ENCODE measurements at places on chromosomes 11 and 22. TPM values are rescaled to one million over a fixed set of nuclear protein-coding genes. Genes with fewer than 3 reads are reported as not detected.

DNA sequence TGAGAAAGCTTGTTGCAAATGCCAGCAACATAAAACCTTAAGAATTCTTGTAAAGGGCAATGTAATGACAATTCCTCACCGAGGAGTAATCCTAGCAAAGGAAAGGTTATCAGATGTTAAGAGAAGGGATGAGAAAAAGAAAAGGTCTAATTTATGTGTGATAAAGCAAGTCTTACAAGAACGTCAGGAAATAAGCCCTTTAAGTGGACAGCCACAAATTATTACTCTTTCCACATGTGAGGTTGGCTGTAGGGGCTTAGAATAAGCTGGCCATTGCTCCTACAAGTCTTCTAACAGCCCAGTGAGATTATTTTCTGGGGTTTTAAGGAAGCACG is 9.3 kb downstream of the LAYN start:
- DNase-seq = no peak

GRCh38 chr11:36201411-36201810 is 87.8 kb downstream of the COMMD9 start:
- no peak for DNase-seq

GRCh38 chr22:47197773-47198500 is 435.5 kb downstream of the TBC1D22A start:
- DNase-seq = no peak

DNA sequence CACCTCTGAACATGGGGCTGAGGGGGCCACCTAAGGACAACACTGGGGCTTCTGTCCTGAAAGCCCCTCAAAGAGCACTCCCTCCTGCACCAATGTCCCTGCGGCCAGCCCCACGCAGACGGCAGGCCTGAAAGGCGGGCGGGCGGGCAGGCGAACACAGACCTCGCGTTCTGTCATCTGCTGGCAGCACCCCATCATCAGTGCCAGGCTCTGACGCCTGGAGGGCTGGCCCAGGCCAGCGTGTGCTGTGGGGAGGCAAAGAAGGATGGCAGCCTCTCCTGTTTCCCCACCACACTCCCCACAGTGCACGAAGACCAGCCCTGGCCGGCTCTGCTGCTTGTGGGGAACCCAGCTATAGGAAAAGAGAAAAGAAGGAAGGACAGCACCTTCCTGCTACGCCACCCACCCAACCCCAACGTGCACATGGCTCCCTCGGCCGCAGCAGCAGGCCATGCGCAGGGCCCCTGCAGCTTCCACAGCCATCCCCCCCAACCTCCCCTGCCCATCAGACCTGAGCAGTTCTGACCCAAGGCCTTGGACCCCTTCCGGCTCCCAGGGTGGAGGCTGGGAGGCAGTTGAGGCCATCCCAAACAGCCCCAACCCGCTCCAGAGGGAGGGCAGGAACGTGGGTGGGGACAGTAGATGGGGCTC is 3.5 kb downstream of the SBF1 start:
- DNase-seq = no peak

GRCh38 chr11:57873196-57873911 is 111.8 kb downstream of the CTNND1 start:
- DNase-seq = no peak

GRCh38 chr11:6419009-6419631 is at the start of gene APBB1:
TSS of gene APBB1 (minus strand) at chr11:6419094. CDS start at chr11:6411347, 7,747 bp downstream.
- peak; percentile 67 for DNase-seq

DNA sequence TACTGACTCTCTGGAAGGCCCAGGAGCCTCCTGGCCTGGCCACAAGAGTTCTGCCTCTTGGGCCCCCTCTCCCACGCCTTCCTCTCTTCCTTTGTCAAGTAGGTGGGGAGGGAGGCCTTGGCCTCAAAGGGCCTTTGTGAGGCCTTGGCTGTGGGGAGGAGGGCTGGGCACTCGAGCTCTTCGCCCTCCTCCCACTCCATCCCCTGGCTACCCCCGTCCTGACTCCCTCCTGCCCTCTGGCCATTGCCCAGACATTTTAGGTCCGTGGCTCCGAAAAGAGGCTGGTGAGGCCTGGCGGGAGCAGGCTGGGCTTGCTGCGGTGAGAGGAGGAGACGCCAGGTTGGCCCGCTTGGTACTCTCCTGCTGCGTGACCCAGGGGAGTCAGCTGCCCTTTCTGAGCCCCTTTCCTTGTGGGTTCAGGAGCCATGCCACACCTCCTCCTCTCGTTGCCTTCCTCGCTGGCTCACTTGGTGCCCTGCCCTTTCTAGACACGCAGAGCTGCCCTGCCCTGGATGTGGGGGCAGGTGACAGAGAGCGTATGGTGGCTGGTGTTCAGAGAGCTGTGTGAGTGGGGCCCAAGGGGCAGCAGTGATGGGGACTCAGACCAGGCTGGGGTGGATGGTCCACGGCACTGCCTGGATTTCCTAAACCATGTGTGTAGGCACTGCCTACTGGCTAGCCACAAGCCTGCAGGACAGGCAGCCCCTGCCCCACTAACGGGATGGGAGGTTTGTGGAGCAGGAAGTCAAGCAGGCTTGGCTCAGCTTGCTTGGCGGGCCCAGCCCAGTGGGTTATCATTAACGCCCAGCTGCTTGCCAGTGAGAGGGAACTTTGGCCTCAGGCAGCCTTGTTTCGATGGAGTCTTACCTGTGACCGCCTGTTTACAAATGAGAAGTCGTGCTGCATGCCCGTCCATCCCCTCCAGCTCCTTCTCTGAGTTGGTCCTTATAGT is 15.8 kb upstream of the OMP start:
- no peak for DNase-seq

GRCh38 chr11:85076535-85077330 is 550.4 kb downstream of the DLG2 start:
- no peak for DNase-seq

DNA sequence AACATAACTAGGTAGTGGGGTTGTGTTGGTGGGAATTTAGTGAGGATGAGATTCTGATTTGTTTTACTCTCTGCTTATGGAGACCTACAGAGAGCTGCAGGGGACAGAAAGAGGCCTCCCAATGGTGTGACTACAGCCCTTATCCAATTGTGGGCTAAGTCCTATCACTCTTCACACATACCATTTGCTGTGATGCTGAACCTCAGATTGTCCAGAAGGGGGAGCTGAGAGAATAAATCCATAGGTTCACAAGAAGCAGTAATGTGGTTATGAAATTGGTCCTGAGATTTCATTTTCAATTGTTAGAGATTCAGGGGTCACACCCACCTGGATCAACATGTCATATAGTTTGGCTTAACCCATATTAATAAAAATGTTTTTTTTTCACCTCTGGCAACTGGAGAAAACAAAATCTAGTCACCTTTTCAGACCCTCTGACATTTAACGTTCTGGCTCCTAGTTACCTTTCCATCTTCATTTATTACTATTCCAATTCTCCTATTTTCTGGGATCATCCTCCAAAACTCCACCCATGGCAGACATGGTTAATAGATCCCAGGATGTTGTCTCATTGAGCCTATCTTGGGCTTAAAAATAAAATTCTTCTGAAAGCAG is 53.3 kb upstream of the PTPN5 start:
- no peak for DNase-seq

DNA sequence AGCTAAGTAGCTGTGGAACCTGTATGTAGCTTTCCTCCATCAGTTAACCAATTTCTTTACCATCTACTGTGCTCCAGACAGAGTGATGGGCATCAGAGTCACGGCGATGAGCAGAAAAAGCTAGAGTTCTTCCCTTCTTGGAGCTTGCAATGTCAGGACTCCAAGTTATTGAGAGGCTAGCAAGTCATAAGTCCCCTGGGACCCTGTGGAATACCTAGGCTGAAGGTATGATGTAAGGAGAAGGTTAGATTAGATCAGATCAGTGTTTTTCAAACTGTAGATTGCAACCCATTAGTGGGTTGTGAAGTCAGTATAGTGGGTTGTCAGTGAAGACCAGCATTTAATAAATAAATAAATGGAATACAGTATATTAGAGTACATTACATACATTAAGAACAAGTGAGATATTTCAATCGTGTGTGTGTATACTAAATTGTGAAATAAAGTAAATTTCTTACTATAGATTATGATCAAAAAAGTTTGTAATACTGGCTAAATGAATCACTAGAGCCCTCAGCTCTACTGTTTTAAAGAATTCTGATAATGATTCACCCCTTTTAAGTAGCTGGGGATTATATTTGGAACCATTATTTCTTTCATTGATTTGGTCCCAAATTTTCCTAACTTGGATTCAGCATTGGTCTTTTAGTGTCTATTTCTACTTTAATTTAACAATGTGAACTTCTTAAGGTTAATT is 52.3 kb downstream of the RASSF10 start:
- DNase-seq = no peak

GRCh38 chr11:7657306-7658025 is 15.8 kb downstream of the CYB5R2 start:
- no peak for DNase-seq

DNA sequence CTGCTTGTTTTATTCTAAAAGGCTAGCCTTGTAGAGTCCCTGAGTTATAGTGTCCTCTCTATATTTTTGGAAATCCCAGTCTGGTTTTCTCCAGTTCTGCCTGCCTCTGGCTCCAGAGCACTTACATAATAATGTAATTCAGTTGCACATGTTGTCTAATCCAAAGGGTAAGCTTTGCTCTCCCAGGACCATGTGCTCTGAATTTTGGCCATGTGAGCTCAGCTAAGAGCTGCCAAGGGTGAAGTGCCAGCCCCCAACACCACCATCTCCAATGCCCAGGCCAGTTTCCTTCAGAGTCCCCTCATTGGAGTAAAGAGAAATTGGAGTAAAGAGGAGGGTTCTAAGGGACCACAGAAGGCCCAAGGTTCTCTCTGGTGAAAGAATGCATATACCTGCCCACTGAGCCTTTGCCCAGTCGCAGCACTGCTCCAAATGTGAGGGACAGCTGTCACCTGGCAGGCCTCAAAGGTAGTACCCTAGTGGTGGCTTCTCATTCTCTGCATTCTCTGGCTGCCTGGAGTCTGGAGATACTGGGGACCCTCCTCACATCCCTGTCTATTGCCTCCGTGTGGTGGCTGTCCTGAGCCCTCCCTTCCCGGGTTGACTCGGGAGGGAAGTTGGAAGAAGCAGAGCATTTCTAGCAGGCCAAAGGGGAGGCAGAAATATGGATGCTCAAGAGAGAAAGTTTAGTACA is 4.9 kb downstream of the CRY2 start:
- no peak for DNase-seq

- no peak for DNase-seq
Observed at GRCh38 chr11:66336234-66337102, at the start of gene RIN1. TSS of gene RIN1 (minus strand) at chr11:66336434. CDS start at chr11:66336402, 32 bp downstream.

The PATE1 gene
- total RNA-seq = not detected

The NAGA gene
- 21.4 TPM for total RNA-seq

The UCP3 gene
- 4.0 TPM for total RNA-seq

The MYO7A gene
- total RNA-seq = 2.1 TPM
